ENCODE measurements at places on chromosomes 16 and 17.

GRCh38 chr17:1009229-1010085, 12.5 kb downstream of the TIMM22 start:
- no peak for DNase-seq

GRCh38 chr16:59356709-59357108, 622.6 kb upstream of the GOT2 start:
- DNase-seq = no peak

DNA sequence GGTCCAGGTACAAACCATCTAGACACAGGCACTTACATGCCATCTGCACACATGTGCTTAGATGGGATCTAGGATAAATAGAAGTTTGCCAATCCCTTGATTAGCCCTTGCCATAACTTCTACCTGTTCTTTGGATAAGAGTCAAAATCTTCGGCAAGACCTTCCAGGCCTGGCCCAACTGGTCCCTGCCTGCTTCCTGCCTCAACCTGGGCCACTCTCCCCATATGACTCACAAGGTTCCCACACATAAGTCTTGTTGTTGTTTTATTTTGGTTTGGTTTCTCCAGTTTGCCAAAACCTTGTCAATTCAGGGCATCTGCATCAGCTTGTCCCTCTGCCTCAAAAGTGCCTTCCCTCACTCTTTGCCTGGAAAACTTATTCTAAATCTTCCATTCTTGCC, 95.3 kb upstream of the XYLT1 start:
- no peak for DNase-seq

DNA sequence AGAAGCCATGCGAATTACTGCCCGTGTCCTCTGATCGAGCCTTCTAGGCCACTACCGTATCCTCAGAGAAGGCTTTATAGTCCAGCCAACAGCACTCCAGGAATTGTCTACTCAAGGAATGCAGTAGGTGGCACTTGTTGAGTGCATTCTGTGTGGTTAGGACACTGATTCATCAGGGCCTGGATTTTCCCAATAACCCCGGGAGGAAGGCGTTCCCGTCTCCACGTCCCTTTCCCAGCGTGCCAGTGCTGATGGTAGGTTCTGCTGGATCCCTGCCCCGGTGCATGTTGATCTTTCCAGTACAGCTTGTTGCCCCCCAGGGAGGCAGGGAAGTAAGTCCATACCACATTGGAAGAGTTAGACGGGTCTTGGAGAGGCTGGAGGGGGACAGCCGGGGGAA, 122.2 kb downstream of the RPTOR start:
- no peak for DNase-seq

- DNase-seq = no peak
Measured at GRCh38 chr17:9342225-9342624, 233.4 kb downstream of the STX8 start.

GRCh38 chr16:47247690-47248089, 103.9 kb upstream of the NETO2 start:
- no peak for DNase-seq

Measured in activated naive CD8-positive, alpha-beta T cell treated with anti-CD3 and anti-CD28 coated beads, Interleukin-2, amount 50 U/mL, for 24 hours (primary cell).